Right lung (tissue), 10 donors: ENCODE measurements at places on chromosomes 5 and 9. TPM values are rescaled to one million over a fixed set of nuclear protein-coding genes. Genes with fewer than 3 reads are reported as not detected.

DNA sequence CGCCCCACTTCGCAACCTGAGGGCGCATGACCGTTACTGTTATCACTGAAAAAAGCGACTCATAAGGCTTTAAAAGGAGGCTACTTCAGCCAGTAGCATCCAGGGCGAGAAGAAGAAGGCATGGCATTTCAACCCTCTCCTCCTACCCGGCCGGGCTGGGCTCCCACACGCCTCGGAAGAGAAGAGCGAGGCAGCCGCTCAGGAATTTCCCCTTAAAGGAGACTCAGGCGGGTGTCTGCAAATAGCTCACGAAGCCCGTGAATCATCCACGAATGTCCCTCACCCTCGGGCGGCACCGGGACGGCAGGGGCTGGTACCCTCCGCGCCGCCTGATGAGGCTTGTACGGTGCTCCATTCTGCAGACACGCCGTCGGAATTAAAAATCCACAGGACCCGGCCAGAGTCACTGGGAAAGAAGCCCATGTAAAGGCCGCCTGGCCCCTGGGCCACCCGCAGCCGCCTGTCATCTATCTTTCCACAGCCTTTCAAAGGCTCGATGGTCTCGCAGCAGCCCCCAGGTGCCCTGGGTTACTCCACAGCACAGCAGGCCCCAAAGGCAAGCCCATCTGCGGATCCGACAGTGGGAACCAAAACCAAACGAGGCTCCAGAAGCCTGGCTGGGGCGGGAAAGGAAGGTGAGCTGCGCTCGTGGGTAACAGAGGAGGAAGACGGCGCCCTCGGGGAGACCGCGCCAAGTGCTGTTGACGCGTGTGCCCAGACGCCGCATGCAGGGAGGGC, 11.8 kb downstream of the SLC12A7 start:
- no peak for DNase-seq

DNA sequence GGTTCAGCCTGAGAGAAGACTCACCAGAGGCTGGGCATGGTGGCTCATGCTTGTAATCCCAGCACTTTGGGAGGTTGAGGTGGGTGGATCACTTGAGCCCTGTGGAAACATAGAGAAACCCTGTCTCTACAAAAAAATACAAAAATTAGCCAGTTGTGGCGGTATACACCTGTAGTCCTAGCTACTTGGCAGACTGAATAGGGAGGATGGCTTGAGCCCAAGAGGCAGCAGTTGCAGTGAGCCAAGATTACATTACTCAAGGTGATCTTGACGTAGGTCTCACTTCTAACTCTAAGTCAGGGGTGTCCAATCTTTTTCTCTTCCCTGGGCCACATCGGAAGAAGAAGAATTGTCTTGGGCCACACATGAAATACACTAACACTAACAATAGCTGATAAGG, 16.2 kb upstream of the ATP6V1G1 start:
- no peak for DNase-seq

- DNase-seq: no peak
Observed at GRCh38 chr5:53825926-53826325, 265.5 kb downstream of the NDUFS4 start.

- DNase-seq: no peak
Observed at GRCh38 chr5:138631096-138631928, 56.1 kb upstream of the HSPA9 start.

DNA sequence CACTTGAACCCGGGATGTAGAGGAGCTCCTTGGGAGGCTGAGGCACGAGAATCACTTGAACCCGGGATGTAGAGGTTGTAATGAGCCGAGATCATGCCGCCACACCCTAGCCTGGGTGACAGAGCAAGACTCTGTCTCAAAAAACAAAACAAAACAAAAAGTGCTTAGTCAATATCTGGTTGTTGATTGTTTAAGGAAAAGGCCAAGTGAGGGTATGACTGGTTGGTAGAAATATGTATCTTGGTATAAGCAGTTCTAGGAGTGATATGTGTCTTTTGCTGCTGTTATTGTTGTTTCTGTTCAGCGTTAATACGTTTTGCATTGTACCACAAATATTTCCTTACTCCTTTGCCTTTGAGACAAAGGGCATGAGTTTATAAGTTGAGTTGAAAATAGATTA, 210.7 kb upstream of the DMRT1 start:
- DNase-seq: no peak

DNA sequence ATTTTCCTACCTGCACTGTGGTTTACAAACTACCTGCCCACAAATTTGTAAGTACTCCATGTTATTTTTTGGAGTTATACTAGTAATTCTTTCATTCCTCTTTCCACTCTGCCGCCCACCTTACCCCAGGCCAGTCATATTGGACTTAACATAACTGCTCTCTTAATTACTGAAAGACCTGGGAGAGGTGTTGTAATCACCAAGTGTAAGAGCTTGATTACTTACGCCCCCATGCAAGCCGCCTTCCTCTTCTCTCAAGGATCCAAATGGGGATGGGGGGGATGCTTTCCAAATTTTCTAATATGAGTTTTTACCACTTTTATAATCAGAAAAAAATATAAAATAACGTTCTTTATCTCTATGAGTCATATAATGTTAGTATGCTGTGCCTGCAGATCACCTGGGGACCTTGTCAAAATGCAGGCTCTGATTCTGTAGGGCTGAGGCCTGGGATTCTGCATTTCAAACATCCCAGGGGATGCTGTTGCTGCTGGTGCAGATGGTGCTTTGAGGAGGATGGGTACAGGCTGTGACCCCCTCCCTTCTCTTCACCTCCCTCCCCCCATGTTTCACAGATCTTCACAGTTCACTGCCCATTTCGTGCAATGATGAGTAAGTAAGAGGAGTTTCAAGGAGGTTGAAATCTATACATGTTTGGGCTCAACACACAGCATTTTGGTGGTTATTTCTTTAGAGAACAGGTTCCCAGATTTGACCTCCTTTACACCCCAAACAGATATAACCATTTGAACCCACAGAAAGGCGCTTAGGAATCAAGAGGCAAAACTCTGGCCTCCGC, 87.3 kb downstream of the SEC61B start:
- DNase-seq: no peak

DNA sequence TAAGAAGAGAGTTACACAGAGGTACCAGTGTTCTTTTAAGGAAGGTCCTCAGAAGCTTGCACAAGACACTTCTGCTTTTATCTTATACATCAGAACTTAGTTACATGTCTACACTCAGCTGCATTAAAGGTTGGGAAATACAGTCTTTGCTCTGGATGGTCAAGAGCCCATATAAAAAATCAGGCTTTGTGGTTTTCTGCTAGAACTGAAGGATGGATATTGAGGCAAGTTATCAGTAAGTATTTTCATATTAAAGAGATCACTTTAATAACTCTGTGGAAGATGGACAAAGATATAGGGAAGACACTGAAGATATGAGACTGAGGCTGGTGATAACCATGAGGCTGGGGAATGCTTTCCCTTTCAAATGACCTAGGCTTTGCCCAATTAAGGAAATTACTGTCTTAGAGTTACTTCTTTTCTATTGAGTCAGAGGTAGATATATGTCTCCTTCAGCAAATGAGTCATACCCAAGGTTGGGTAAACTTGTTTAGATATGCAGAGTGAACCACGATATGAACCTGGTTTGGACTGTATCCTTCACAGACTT, 87.0 kb upstream of the TNC start:
- DNase-seq: no peak

- no peak for DNase-seq
Observed at GRCh38 chr9:137354845-137355760, 53.0 kb upstream of the NRARP start.

DNA sequence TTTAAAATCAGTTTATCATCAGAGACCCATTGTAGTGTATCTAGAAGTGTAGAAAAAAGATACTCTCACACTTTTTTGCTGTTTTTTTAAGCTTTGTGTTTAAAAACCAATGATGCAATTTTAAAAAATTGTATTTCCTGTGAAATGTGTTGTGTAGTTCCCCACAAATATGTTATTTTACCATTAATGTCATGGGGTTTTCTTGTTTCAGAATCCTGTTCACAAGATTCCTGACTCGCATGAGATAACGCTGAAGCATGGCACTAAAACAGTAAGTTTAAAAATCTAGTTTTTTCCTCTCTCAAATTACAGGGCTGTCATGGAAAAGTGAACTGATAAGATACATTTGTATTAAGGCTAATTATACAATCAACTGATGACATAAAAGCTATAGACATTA, 58.6 kb downstream of the WDR70 start:
- DNase-seq: no peak

DNA sequence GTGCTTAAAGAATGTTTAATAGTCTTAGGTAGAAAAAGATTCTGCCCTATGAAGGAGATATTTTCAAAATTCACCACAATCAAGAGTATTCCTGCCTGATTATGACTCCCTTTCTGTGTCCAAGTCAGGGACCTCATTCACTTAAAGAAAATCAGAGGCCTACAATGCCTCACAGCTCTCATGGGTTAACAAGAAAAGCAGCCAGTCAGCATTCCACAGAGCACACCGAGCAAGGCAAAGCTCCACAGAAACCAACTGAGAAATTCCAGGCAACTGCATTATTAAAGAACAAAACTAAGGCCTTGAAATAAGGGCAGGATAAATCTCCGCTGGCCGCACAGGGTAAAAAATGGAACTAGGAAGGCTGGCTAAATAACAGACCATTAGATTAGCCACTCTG, 161.1 kb downstream of the TARS1 start:
- DNase-seq: peak; percentile 34

GRCh38 chr5:123227216-123227615, 138.2 kb downstream of the PRDM6 start:
- no peak for DNase-seq

The PTPRD gene
- polyA plus RNA-seq: 117 TPM

The PCDHA4 gene
- 0.44 TPM for polyA plus RNA-seq

The ANKDD1B gene
- 5.7 TPM for polyA plus RNA-seq
